ENCODE measurements at places on chromosomes 2 and 18.

DNA sequence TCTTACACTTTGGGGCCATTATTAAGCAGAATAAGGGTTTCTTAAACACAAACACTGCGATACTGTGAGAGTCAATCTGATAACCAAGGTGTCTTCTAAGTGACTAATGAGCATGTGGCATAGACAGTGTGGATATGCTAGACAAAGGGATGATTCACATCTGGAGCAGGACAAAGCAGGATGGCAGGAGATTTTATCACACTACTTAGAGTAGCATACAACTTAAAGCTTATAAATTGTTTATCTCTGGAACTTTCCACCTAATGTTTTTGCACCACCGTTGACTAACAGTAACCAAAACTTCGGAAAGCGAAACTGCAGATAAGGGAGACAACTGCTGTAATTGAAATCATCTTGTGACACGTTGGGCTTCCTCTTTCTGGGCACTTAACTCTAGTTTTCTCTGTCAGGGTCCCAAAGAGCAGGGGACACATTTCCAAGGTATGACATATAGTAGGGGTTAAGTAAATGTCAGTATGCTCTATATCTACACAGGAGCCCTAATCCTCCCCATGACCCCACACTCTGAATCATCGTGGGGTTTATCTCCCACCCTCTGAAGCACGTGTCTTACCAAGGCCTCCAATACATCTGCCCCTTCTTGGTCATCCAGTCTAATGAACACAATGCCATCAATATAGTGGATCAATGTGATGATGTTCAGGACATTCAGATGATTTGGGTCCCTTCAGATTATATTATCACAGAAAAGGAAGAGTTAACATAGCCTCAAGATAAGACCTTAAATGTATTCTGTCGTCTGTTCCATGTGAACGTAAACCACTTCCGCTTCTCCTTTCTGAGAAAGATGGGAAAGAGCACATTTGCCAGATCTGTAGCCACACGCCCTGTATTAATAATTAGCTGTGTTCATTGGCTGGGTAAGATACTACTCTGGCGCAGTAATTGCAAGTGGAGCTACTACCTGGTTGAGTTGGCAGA is 78.7 kb downstream of the FTCDNL1 start:
- DNase-seq, result no peak

DNA sequence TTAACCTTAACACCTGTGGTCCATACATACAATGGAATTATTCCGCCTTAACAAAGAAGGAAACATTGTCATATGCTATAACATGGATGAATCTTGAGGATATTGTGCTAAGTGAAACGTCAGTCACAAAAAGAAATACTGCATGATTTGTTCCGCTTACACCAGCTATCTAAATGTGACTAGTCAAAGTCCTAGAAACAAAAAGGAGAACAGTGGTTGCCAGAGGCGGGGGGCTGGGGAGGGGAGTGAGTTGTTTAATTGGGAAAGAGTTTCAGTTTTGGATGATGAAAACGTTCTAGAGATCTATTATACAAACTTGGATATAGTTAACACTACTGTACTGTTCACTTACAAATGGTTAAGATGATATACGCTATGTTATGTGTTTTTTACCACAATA is 72.0 kb downstream of the SPRED2 start:
- DNase-seq, result no peak

- DNase-seq, result no peak
Measured at GRCh38 chr2:224780823-224781222, 64.7 kb upstream of the CCDC195 start.

- no peak for DNase-seq
Measured at GRCh38 chr2:223090540-223091235, 38.7 kb downstream of the KCNE4 start.

DNA sequence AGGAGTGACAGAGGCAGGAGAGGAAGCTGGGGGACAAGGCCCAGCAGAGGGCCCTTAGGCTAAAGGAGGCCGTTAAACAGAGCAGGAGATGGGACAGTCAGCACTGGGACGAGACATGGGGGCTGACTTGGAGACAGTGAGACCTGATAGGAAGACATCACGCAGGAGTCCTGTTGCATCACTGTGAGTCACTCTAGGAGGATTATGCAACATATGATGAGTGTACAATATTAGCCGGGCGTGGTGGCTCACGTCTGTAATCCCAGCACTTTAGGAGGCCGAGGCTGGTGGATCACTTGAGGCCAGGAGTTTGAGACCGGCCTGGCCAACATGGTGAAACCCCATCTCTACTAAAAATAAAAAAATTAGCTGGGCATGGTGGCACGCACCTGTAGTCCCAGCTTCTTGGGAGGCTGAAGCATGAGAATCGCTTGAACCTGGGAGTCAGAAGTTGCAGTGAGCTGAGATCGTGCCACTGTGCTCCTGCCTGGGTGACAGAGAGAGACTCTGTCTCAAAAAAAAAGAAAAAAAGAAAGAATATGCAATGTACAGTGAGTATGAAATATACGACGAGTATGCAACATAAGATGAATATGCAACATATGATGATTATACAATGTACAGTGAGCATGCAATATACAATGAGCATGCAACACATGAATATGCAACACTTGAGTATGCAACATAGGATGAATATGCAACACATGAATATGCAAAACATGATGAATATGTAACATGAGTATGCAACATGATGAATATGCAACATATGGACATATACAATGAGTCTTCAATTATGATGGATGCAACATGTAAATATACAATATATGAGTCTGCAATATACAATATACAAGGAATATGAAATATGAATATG is 83.3 kb upstream of the ID2 start:
- no peak for DNase-seq

GRCh38 chr2:11872247-11872947 is 126.0 kb downstream of the LPIN1 start:
- no peak for DNase-seq

- DNase-seq, result no peak
Measured at GRCh38 chr18:77765468-77765867, 515.8 kb downstream of the GALR1 start.

DNA sequence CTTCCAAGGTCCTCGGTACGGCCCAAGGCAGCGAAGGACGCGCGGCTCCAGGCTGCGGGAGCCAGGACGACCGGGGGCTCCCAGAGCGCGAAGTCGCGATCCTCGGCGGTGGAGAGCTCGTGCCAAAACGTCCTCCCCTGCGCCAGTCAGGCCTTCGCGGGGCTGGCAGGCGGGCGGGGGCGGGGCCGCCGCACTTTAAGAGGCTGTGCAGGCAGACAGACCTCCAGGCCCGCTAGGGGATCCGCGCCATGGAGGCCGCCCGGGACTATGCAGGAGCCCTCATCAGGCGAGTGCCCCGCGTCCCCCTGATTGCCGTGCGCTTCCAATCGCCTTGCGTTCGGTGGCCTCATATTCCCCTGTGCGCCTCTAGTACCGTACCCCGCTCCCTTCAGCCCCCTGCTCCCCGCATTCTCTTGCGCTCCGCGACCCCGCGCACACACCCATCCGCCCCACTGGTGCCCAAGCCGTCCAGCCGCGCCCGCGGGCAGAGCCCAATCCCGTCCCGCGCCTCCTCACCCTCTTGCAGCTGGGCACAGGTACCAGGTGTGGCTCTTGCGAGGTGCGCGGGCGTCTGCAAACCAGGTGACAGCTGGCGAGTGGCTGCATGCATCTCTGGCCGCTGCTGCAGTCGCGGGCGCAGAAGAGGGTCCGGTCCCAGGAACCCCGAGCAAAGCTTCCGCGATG is at the start of gene CIDEA:
CIDEA (plus strand) TSS at position 226 of the 684 bp plus-strand sequence; CDS start at position 249, 23 bp downstream.
- DNase-seq, result no peak

- no peak for DNase-seq
Measured at GRCh38 chr2:20333738-20334137, 16.9 kb downstream of the PUM2 start.

DNA sequence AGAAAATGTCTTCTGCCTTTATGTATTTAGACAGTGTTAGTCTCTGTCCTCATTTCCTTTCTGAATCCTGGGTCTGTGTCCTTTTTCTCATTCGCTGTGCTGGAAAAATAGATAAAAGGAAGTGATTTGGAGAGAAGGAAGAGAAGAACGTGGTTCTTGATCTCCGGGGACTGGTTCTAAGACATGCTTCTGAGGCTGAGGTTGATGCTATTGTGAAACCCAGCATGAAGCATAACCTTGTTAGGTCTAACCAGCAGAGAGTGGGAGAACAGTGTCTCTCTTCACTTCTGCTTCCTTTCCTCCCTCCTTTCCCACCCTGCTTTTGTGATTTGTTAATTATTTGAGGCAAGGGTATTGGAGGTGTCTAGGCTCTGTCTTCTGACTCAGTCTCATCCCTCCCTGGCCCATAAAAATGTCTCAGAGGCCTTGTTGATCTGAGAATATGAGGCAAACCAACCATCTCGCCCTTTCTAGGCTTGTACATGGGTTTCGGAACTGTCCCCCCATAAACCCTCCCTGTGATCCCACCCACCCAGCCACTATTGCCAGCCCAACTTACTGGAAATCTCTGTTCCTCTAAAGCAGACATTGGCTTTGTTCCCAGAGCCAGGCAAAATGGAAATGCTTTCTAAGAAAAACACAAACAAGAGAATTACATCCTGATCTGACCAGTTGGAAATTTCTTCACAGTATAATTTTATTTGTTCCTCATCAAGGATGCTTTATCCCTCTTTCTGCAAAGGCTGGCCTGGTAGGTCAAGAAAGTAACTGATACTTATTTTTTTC is 360.6 kb upstream of the TNP1 start:
- DNase-seq, result no peak

DNA sequence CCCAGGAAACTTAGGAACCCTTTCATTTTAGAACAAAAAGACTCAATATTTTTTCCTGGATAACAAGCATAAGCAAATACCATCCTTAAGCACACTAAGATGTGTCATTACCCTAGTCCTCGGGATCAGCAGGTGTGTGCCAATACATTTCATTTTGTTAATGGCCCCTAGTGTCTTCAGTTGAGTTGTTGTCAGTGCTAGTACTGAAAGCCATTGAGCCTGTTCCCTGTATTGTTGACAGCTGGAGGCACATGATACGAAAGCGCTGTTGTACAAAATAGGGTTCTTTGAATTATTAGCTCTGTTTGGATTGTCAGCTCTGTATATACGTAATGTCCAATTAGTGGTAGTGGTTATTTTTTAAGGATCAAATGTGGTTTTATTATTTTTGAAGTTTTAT is 29.5 kb downstream of the VAPA start:
- no peak for DNase-seq

GRCh38 chr18:48867978-48868377 is 82.8 kb downstream of the SMAD7 start:
- DNase-seq, result no peak

DNA sequence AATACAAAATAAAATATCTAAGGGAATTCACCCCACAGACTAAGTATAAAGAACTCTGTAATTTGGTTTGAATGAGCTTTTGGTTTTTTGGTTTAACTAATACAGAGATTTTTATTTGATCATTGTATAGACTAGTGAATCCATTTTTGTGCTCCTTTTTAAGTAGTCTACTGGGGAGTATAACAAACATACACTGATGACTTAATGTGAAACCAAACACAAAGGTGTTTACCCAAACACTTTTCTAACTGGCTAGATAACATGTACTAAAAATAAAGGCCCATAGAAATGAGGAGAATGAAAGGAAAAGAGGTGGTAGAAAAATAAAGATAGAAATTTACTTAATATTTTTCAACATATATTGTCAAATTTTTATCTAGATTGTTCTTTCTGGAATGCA is 146.0 kb downstream of the NRXN1 start:
- DNase-seq, result no peak

DNA sequence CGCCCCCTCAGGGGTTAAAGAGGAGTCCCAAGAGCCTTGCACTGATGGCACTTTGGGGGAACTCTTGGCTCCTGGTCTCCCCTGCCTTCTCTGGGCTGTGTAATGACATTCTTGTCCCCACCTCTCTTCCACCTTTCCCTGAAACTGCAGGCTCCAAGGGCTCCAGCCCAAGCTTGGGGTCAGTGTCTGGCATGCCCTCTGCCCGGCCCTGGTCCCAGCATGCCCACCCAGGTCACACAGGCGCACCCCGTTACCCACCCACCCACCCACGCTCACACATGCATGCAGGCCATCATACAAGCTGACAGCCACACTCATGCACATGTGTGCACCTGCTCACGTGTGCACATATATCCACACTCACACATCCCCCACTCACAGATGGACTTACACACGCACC is 6.9 kb upstream of the NT5DC4 start:
- DNase-seq, result no peak

DNA sequence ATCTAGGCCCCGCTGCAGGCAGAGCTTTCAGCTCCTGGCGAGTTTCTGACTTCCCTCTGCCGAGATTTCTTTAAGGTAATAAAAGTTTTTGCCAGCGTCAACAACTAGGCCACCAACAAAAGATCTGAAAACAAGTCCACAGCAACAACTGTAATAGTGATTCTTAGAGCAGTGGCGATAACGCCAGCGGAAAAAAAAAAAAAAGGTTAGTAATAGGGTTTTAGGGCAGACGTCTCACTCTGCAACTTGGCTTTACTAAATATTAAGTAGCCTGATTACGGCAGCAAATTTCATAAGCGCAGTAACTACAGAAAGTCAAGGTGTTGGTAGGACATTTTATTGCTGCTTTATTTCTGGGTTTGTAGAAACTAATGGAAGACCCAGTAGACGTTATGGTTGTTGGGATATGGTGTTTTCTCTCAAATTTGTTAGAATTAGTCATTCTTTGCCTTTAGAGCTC is 481 bp downstream of the SLC30A6 start:
- DNase-seq, result no peak

DNA sequence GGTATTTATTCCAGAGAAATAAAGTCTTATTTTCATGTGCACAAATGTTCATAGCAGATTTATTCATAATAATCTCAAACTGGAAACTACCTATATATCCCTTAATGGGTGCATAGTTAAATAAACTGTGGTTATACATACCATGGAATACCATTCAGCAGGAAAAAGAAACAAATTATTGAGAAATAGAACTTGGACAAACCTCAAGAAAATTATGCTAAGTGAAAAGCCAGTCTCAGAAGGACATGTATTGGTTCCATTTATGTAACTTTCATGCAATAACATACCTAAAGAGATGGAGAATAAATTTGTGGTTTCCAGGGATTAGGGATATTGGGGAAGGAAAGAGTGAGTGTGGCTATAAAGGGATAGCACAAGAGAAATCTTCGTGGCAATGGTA is 452.6 kb downstream of the SETBP1 start:
- DNase-seq, result no peak

- no peak for DNase-seq
Measured at GRCh38 chr2:45585267-45585861, 25.7 kb downstream of the SRBD1 start.

GRCh38 chr2:65420712-65421431 is 11.5 kb downstream of the SPRED2 start:
- no peak for DNase-seq

GRCh38 chr2:82690757-82691411 is 1768.2 kb downstream of the SUCLG1 start:
- no peak for DNase-seq

GRCh38 chr2:193749485-193749884 is 1554.8 kb upstream of the TMEFF2 start:
- DNase-seq, result no peak

Data from DMS 273 treated with DMSO at 0.1 percent for 48 hours (cell line).